Activated CD4-positive, alpha-beta T cell treated with anti-CD3 and anti-CD28 coated beads for 36 hours (primary cell): ENCODE measurements at places on chromosomes 5 and 9. TPM values are rescaled to one million over a fixed set of nuclear protein-coding genes. Genes with fewer than 3 reads are reported as not detected.

GRCh38 chr5:66354422-66354821 is 210.3 kb downstream of the SREK1 start:
- no peak for DNase-seq

Gene KLF9
- total RNA-seq = 22.3 TPM

DNA sequence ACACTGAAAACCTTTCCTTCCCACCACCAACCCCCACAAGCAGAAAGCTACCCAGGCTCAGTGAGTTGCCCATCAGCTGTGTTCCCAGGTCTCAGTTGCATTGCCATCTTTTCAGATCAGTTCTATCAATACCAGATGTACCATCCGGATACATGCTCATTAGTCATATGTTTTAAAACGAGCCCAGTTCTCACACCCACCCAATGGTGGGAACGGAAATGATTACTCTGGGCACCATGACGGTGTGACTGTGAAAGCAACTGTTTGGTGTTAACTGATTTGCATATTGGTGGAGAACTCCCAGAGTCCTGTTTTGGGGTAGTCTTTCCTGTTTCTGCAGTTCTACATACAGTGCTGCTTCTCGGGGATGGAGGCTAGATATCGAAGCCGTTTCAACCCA is 212.3 kb downstream of the TRIM36 start:
- DNase-seq = no peak

Gene ZNF483
- total RNA-seq = 2.5 TPM

GRCh38 chr5:69167929-69168328 is 979 bp downstream of the CCNB1 start:
- DNase-seq = no peak

DNA sequence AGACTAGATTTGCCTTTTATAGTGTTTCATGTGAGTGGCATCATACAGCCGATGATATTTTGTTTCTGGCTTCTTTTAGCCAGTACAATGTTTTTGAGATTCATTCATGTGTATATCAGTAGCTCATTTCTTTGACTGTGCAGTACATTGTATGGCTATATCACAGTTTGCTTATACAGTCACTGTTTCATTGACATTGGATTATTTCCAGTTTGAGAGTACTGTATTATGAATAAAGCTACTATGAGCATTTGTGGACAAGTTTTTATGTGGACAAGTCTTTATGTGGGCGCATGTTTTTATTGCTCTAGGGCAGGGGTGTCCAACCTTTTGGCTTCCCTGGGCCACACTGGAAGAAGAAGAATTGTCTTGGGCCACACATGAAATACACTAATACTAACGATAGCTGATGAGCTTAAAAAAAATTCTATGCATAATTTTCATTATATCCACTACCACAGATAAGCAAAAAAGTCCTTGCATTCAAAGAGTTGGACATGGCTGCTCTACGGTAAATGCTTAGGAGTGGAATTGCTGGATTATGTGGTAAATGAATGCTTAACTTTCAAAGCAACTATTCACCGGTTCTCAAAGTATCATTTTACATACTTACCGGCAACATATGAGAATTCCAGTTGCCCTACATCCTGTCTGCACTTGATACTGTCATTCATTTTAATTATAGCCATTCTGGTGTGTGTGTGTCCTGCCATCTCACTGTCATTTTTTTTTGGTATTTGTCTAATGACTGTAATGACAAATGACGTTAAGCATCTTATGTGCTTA is 177.8 kb downstream of the RGS3 start:
- no peak for DNase-seq

GRCh38 chr5:167579693-167580055 is 711.8 kb upstream of the WWC1 start:
- DNase-seq = no peak

- no peak for DNase-seq
Measured at GRCh38 chr5:17222664-17223063, 5.2 kb downstream of the BASP1 start.

DNA sequence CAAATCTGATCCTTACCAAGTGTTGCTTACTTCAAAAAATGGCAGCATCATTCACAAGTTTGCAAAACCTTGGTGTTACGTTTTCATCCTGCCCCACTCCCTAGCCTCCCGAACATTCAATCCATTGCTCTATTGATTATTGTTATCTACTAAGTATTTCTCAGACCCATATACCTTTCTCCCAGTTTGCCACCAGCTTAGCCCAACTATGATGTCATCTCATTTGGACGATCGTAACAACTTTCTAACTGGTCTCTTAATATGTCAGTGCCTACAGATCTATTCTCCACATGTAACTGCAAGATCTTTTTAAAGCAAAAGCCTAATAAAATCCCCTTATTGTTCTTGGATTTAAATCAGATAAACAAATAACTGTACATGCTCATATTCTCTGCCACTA is 497.1 kb upstream of the EDIL3 start:
- DNase-seq = no peak

DNA sequence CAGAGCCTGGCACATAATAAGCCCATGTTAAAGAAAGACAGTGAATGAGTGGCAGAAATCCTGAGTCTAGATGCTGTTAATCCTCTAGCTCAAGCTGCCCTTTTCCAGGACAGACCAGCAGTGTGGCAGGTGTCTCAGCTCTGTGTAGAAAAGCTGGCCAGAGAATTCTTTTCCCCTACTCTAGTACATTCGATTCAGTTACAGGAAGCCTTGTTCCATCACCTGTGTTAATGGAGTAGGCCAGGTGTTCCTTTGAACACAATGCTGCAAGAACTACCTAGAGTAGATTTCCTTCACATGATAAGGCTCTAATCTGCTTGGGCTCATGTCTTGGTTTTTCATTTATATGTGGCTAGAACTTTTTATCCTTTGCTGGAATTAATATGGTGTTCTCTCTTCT is 52.5 kb downstream of the NUP214 start:
- no peak for DNase-seq

Gene ST8SIA4
- total RNA-seq = 31.7 TPM

DNA sequence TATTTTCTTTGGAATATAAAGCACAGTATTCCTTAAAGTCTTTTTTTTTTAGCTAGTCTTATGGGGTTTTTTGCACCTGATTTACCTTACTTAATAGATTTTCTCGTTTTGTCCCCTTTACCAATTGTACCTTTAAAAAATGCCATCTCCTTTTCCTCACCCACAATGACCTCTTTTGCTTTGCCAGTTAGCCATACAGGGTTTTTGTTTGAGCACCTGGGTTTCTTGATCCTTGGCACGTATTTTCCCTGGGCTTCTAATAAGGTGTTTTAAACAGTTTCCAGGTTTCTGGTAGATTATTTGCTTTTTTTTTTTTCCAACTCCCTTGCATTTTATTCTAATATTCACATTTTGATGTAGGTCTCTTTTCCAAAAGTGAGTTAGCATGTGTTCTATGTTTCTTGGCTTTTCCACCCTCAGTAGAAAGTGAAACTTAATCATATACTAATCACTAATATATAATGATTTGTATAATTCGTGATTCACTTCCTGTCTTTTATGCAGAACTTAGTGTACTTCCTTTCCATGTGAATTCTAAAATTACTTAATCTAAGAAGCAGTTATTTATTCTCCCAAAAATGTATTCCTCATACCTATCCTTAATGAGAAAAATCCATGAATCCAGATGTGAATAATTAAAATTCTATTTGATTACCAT is 673.9 kb upstream of the RGMB start:
- no peak for DNase-seq

- no peak for DNase-seq
Measured at GRCh38 chr9:104350541-104350940, 153.5 kb upstream of the OR13F1 start.

Gene CARTPT
- not detected for total RNA-seq
